ENCODE measurements at places on chromosomes 2 and 18.
A peak's percentile ranks its signal among the peaks of the same experiment; 100 is the strongest.

DNA sequence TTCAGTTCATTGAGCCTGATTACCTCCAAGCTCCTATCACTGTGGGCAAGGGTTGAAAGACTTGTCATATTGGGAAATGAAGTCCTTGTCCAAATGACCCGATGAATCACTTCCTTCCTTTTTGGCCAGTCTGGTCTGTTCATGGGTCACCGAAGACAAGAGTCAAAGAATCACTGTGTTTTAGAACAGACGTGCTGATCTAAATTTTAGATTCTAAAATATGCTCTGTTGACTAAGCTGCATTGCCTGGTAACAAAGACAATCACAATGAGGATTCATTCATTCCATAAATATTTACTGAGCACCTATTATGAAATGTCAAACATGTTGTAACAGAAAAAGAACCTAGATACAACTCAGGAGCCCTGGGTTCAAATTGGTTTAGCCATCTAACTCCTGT lies 99.4 kb upstream of the RND3 start:
- no peak for DNase-seq

DNA sequence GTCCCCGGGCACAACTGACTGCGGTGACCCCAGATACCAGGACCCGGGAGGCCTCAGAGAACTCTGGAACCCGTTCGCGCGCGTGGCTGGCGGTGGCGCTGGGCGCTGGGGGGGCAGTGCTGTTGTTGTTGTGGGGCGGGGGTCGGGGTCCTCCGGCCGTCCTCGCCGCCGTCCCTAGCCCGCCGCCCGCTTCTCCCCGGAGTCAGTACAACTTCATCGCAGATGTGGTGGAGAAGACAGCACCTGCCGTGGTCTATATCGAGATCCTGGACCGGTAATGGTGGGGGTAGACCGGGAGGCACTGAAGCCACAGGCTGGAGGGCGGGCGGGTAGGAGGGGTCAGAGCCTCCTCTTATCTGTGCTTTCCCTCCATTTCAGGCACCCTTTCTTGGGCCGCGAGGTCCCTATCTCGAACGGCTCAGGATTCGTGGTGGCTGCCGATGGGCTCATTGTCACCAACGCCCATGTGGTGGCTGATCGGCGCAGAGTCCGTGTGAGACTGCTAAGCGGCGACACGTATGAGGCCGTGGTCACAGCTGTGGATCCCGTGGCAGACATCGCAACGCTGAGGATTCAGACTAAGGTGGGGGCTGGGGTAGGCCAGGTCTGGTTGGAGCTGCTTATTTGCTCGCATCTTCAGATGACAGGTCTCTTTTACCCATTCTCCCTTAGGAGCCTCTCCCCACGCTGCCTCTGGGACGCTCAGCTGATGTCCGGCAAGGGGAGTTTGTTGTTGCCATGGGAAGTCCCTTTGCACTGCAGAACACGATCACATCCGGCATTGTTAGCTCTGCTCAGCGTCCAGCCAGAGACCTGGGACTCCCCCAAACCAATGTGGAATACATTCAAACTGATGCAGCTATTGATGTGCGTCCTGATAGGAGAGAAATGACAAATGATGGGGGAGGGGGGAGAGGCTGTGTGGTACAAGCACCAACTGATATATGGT lies 780 bp downstream of the HTRA2 start:
- DNase-seq, result peak; percentile 77

DNA sequence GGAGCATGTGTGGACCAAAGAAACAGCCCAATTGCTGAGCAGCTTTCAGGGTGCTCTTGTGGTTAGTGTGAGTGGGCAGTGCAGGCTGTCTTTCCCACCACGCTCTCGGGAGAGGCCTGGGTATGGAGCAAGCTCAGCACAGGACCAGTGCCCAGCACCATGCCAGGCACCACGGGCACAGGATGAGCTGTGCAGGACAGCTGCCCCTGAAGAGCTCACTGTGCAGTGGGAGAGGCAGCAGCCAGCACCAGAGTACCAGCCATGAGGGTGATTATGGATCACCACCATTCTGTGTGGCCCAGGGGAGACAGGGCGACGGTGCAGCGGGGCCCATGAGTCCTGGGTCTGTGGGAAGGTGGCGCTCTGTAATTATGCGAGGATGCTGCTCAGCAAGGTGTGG lies 29.7 kb upstream of the FAHD2A start:
- DNase-seq, result no peak

GRCh38 chr2:6921321-6921922 lies 4.2 kb downstream of the RNF144A start:
- DNase-seq, result no peak

- DNase-seq, result no peak
Observed at GRCh38 chr2:233449921-233450863, 95.9 kb downstream of the DGKD start.

- no peak for DNase-seq
Observed at GRCh38 chr18:62407660-62408059, 82.5 kb downstream of the TNFRSF11A start.

GRCh38 chr2:62844311-62845090 lies 139.0 kb downstream of the EHBP1 start:
- no peak for DNase-seq

DNA sequence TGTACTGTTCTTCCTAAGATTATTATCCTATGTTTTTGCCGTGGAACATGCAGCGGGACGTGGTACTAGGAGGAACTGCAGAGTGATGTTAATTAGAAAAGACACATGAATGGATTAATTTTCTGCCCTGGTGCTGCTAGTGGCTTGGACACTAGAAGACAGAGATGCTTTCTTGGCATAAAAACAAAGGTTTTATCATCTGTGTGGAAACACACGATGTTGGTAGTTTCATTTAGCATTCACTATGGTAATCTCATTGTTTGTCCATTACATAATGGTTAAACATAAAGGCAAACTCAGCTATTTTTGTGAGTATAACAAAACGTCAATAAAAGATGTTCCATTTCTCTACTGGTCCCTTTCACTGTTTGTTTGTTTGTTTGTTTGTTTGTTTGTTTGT lies 22.8 kb downstream of the COL6A3 start:
- no peak for DNase-seq

GRCh38 chr2:106944215-106944614 lies 58.2 kb upstream of the ST6GAL2 start:
- DNase-seq, result no peak

- DNase-seq, result no peak
Observed at GRCh38 chr2:183070942-183071844, 7.4 kb upstream of the DUSP19 start.

GRCh38 chr2:120736202-120736623 lies 545 bp downstream of the GLI2 start:
- no peak for DNase-seq

All from activated naive CD4-positive, alpha-beta T cell treated with anti-CD3 and anti-CD28 coated beads for 36 hours (primary cell).